ENCODE measurements at places on chromosomes 5 and 9.

- no peak for DNase-seq
Observed at GRCh38 chr5:77087484-77088261, 588 bp upstream of the ZBED3 start.

DNA sequence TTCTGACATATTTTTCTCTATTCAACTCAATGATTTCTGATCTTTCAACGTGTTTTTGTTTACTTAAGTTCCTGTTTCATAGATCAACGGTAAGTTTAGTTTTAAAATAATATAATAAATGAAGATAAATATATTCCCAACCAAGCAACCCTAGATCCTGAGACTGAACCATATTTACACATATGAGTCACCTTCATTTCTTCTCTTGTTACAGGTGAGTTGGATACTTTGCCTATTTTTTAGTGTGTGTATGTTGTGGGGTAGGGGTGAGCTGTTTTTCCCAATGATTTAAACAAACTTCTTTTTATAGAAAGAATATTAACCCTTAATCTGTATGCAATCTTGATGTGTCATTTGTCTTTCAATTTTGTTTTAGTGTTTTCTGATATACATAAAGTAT, 186.9 kb downstream of the MCTP1 start:
- no peak for DNase-seq

DNA sequence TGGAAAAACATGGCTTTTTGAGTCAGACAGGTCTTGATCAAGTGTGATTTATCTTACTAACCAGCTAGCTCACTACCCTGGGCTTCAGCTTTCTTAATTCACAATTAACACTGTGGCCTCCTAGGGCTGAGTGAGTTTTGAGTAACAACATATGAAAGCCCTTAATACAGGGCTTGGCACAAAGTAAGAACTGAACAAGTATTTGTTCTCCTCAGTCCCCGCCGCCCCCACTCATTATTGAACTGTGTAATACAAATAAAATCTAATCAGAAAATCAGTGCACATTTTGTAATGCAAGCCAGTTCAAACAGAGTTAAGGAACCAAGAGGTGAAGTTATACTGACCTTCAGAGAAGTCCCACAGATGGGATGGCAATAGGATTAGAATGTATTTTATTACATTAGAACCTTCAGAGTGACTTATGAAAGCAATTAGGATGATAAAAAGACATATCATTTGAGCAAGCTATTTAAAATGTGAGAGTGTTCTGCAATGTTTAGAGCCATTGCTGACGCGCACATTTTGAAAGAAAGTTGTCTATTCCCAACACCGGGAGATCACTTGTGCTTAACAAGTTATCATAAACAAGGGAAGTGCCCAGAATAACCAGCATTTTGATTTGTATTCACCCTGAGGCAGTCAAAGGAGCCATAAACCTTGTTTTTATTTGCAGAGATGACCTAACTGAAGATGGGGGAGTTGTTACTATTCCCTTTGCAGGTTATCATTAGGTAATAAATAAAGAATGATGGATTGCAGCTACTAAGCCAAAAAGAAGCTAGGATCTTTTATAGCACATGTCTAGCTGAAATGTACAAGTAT, 19.4 kb downstream of the ADAMTS16 start:
- no peak for DNase-seq

- DNase-seq, result no peak
Observed at GRCh38 chr5:127418974-127419682, 98.3 kb upstream of the PRRC1 start.

DNA sequence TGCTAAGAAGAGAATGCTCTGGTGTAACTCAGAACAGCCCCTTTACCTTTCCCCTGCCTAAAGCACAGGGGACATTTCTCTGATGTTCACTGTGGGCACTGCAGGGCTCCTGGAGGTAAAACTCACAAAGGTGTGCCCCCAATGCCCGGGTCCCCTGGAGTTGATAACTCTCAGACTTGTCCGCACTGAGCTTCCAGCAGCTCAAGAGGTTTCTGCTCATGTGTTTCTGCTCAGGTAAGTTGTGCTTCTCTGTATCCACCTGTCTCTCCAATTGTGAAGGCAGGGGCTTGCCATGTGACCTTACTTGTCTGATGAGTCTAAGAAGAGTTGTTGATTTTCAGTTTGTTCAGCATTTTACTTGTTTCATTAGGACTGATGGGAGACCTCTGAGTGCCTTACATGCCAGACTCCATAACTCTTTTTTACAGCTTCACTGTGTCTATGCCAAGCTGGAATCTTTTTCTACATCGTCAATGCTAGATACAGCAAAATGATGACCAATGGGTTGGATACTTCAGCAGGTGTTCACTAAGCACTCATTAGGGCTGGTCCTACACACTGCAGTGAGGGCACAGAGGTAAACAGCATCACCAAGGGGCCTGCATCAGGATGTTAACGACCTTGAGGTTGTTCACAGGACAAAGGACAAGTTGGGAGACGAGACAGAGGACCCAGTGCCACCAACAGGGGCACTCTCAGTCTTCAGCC, 56.4 kb downstream of the MRPL36 start:
- DNase-seq, result no peak

DNA sequence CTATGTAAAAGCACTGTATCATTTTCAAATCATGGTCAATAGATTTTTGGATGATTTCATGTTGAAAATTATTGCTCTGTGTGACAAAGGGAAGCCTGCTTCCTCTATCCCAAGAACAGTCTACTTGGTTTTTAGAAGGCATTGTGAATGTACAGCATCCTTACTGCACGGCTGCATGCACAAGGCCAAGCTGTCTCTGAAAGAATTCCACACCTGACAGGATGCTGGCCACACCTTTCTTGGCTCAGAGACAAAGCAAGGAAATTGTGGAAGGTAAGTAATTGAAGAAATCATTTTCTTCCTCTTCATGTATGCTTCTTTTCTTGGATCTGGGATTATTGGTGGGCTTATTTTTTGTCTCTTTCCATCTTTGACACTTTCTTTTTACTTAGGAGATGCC, 53.7 kb upstream of the VCAN start:
- DNase-seq, result no peak

DNA sequence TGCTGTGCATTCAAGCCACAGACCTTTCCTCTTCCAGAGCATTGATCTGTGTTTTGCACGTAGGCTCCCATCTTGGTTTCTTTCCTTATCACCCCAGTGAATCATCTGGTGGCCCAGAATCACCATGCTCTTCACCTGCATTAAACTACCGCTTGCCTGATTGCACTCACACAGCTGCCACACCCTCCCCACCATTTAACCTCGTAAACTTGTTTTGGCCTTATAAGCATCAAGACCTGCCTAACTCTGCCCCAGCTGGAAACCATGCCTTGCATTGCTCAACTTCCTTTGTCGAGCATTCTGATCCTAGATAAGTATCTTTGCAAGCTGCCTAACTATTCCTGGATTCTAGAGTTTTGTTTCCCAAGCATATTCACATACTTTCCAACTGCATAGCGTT, 369.6 kb upstream of the SEMA6A start:
- no peak for DNase-seq

- DNase-seq, result no peak
Observed at GRCh38 chr5:45862763-45863162, 166.6 kb upstream of the HCN1 start.

GRCh38 chr5:32202394-32202793, 28.3 kb upstream of the GOLPH3 start:
- no peak for DNase-seq
